Activated T-cell treated with anti-CD3 and anti-CD28 coated beads, Interleukin-2, amount 50 U/mL, for 24 hours (primary cell): ENCODE measurements at places on chromosomes 1 and 21.
A peak's percentile ranks its signal among the peaks of the same experiment; 100 is the strongest.

DNA sequence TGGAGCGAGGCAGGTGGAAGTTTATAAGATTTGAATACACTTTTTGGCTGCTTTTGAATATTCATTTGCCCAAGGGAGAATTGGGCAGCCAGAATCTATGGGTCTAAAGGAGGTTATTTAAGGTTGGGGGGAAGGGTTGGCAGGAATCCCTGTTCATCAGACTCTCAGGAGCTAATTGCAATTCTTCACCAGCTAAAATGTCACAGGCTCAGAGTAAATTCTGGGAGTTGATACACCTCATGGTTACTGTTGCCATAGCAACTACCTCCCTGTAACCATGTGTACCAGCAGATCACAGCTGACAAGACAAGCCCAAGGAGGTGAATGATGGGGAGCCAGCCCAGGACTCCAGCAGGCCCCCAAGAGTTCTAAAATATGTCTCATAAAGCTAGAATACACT lies 75.5 kb downstream of the CAMK2N1 start:
- no peak for DNase-seq

GRCh38 chr1:176552999-176553398 lies 90.0 kb downstream of the PAPPA2 start:
- DNase-seq, result no peak

DNA sequence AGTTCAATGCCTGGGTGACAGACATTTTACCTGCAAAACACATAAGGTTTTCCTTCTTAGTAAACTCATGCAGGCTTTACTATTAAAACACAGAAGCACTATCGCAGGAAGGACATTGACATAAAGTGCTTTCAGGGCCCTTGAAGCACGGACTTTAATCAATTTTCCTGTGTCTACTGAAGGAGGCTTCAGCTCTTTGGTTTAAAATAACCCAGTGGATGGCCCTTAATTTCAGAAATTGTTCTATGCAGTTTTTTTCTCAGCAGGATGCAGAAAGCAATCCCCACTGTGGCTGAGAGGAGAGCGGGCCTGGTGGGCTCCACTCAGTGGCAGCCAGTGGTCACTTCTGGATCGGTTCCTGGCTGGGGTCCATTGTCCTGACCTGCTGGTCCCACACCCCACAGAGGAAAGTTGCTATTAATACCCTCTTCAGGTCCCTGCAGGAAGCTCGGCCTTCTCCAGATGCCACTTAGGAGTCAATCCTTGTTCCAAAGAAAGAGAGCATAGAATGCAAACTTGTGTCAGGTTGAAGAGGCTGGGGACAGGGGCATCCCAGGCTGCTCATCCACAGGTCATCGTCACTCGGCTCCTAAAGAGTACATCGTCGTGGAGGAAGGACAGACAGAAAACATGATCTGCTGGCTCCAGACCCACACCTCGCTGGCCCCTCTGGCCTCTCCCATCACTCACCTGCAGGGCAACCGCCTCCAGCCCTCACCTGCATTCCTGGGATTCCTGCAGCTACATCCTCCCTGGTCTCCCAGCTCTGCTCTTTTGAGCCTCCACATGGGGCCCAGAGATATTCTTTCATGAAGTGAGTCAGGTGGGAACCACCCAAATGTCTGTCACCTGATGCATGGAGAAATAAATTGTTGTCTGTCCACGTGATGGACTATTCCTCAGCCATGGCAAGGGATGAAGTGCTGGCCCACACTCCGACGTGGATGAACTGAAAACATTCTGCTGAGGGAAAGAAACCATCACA lies 153.1 kb downstream of the PSMG1 start:
- no peak for DNase-seq

- DNase-seq, result no peak
Measured at GRCh38 chr1:152035539-152036266, 1.1 kb downstream of the S100A11 start.

- no peak for DNase-seq
Measured at GRCh38 chr1:219179293-219179692, 5.6 kb downstream of the LYPLAL1 start.

- peak; percentile 83 for DNase-seq
Measured at GRCh38 chr21:45590246-45590725, 48.0 kb upstream of the SLC19A1 start.

DNA sequence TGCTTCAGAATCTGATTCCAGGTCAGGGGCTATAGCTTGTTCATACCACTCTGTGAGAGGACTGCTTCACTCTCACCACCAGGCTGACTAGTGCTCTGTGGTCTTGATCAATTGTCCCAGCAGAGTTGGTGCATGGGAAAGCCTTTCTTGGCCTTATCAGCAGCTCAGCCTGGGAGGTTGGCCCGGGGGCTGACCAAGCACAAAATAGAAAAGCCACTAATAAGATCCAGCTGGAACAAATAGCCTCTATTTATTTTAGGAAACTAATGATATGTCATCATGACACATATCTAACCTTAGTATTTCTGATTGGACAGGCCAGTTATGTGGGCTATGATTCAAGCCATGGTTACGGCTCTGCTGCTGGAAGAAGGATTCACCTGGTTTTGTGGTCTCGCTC lies 134.2 kb downstream of the GDAP2 start:
- no peak for DNase-seq

GRCh38 chr1:178649582-178650350 lies 75.3 kb upstream of the RALGPS2 start:
- DNase-seq, result no peak

DNA sequence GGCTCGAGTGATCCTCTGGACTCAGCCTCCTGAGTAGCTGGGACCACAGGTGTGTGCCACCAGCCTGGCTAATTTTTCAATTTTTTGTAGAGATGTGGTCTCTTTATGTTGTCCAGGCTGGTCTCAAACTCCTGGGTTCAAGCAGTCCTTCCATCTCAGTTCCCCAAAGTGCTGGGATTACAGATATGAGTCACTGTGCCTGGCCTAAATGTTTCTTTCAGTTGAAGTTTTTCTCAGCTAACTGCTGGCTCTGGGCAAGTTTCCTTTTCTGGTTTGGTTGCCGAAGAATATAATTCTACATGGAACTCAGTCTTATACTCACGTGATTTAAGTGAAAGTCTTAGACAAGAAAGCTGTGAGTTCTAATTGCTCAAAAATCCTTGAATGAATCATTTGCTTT lies 57.0 kb downstream of the SASS6 start:
- no peak for DNase-seq

DNA sequence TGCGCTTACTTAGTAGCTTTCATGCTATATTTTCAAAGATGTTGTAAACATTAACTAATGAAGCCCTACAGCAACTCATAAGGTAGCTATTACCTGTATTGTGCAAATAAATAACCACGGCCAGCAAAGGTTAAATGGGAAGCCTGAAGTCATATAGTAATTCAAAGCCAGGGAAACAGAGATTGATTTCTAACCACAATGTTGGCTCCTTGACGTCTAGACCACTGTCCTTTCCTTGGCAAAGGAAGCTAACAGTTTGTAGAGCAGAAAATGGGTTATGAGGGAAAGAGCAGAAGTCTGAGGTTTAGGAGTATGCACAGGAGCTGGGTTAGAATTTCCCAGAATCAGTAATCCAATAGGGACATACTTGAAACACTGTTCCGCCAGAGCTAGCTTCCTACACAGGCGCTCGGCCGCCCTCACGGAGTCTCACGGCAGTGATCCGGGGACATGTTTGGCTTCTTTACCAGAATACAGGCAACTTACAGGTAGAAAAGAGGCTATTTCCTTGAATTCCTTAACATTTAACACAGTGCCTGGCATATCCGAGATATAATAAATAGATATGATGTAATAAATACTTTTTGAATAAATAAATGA lies 298.8 kb upstream of the LYPLAL1 start:
- DNase-seq, result no peak

DNA sequence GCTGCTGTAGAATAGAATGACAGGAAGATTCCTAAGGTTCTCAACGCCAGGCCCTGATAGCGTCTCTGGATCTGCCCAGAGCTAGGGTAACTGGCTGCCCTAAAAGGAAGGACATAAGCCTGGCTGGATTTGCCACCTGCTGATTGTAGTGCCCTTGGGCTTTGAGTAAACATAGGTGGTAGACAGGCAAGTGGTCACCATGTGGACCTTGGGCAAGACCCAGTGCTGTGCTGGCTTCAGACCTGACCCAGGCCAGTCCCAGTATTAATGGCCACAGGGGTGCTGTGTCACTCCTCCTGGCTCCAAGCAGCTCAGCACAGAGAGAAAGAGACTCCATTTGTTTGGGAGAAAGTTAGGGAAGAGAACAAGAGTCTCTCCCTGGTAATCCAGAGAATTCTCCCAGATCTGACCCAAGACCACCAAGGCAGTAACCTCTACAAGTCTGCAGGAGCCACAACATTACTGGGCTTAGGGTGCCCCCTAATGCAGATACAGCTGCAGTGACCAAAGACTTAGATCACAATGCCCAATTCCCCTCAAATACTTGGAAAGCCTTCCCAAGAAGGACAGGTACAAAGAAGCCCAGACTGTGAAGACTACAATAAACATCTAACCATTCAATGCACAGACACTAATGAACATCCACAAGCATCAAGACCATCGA lies 44.5 kb downstream of the PHTF1 start:
- no peak for DNase-seq

GRCh38 chr21:43603233-43603626 lies 56.1 kb downstream of the HSF2BP start:
- no peak for DNase-seq

GRCh38 chr1:12620488-12620865 lies 2.5 kb upstream of the DHRS3 start:
- DNase-seq, result peak; percentile 55
